NCI-H2081 treated with DMSO at 0.1 percent for 48 hours (cell line): ENCODE measurements at places on chromosomes 5 and 9.

DNA sequence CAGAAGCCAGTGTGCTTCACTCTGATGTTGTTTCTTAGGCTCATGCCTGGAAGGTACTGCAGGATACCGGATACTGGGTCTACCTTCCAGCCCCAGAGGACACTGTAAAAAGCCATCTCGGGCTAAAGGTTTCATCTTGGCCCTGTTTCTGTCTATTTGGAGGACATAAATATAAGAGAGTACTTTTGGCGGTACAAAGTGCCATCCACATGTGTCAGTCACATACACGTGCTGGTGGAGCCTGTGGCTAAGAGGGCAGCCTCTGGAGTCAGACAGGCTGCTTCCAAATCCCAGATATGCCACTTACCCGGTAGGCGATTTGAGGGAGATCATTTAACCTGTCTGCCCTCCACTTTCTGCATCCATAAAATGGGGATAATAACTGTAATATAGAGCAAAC is 160.4 kb downstream of the NR3C1 start:
- DNase-seq: no peak

GRCh38 chr5:171706736-171707441 is 78.7 kb upstream of the SMIM23 start:
- no peak for DNase-seq

DNA sequence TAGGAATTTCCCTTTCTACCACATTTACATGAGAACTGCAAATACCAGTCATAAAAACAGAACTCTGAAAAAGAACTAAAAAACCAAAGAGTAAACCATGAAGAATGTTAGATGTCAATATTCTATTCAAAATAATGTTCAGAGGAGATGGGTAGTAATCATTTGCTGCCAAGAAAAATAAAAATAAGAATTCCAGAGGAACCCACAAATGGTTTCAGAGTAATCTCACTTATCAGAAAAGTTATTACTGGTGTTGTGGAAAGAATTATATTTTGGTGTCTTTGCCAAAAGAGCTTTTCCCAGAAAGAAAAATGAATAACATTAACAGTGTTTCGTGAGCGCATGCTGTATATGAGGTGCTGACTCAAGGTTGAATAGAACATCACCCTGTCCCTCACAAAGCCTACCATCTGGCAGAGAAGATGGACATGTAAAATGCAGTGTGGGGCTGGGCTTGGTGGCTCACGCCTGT is 35.6 kb downstream of the GPR21 start:
- DNase-seq: no peak

DNA sequence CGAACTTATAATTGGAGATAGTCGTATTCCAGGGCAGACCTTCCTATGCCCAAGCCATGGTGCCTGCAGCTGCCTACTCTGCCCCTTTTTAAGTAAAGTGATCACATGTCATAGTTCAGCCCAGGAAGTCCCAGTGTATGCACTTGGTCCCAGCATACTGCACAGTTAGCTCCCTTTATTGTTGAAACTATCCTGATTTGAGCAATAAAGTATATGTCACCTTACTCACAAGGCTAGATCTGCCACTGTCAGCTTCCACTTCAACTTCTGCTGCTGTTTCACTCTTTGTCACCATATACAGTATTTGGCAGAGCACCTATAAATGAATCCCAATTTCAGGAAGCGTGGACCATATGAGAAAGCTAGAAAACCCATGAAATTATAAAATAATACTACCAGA is 103.8 kb upstream of the PTGER4 start:
- DNase-seq: no peak

- DNase-seq: no peak
Measured at GRCh38 chr9:125626187-125626586, 80.8 kb downstream of the MAPKAP1 start.

DNA sequence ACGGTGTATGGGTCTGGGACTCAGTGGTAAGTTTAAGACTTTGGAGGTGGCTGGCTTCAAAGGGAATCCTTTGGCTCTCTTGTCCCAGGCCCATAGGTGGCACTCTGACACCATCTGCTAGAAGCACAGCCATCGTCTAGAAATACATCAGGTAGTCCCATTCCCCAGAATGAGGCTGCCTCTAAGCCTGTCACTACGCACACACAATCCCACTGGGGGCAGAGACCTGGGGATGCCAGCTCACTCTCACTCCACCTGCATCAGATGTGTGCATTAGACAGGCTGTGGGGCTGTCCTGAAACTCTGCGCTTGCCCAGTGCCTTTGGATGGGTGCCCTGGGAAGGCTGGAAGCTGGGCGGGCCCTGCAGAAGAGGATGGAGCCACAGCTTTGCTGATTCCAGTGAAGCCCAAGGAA is 127.5 kb upstream of the PANK3 start:
- no peak for DNase-seq
